Kasumi-1 (cell line): ENCODE measurements at places on chromosomes 12 and 14.

DNA sequence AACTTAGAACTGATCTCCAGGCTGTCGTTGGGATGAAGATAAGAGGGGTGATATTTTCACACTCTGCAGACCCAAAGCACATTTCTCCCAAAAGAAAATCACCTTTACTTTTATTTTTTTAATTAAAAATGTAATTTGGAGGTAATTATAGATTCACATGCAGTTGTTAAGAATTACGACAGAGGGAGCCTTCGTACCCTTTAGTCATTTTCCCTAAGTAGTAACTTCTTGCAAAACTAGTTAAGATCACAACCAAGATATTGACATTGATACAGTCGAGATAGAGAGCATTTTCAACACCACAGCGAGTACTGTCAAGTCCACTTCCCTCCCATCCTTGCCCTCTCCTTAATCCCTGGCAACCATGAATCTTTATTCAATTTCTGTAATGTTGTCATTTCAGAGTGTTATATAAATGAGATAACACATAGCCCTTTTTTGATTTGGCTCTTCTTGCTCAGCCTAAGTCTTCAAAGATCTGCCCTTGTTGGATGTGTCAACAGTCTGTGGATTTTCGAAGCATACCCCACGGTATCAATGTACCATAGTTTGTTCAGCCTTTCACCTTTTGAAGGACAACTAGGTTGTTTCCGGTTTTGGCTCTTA, 39.6 kb downstream of the DNAH10 start:
- peak; percentile 71 for DNase-seq

- DNase-seq, result no peak
These were observed 190.3 kb downstream of the KCNH5 start for GRCh38 chr14:62854951-62855350.

DNA sequence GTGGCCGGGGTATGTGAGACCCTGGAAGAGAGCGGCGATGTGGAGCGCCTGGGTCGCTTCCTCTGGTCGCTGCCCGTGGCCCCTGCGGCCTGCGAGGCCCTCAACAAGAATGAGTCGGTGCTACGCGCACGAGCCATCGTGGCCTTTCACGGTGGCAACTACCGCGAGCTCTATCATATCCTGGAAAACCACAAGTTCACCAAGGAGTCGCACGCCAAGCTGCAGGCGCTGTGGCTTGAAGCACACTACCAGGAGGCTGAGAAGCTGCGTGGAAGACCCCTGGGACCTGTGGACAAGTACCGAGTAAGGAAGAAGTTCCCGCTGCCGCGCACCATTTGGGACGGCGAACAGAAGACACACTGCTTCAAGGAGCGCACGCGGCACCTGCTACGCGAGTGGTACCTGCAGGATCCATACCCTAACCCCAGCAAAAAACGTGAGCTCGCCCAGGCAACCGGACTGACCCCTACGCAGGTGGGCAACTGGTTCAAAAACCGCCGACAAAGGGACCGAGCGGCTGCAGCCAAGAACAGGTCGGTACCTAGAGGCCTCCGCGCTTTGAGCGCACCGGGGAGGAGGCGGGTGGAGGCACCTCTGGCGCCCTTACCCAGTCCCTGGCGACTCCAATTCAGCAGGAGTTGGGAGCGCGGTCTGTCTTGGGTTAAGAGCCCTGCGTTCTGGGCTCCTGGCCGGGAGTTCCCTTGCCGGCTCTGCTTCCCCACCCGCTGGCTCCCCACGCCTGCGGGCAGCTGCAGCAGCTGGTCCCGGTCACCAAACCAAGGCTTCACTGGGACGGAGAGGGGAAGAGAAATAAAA, 700 bp downstream of the SIX6 start:
- DNase-seq, result no peak

- DNase-seq, result no peak
These were observed 48.9 kb upstream of the PPP1CC start for GRCh38 chr12:110791589-110791988.

DNA sequence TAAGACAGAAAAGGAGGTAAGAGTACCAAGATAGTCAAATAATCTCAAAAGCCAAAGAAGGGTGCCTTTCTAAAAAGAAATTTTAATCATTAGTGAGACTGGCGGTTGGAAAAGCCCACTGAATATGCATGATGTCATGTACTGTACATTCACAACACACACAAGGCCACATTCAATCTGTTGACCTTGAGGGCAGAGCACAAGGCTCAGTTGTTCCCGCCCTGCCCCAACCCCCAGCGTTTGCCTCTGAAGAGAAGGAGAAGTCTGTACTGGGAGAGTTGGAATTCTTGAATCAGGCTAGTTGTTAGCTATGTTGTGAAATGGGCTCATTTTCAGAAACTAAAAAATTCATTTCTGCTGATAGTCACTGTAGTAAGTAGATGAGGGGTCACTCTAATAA, 50.2 kb upstream of the NID2 start:
- DNase-seq, result no peak

- no peak for DNase-seq
These were observed 1.6 kb downstream of the CRIP2 start for GRCh38 chr14:105476097-105476830.

GRCh38 chr14:45068396-45068795, 15.5 kb upstream of the PRPF39 start:
- no peak for DNase-seq

DNA sequence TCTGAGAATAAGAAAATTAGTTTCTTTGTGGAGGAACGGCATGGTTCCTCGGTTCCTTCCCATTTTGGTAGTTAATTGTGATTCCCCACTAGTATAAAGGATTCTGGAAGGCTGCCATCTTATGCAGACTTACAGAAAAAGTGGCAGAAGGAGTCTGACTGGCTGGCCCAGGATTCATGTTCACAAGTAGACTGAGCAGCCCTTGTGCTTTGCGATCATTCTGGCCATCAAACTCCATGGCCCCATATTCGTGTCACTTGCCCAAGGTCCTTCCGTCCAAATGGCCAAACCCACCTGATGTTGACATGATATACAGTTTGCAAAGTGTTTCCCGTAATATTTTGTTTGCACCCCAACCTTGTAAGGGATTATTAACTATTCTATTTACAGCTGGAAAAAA, 297.2 kb upstream of the AMIGO2 start:
- no peak for DNase-seq

- no peak for DNase-seq
These were observed 62.3 kb downstream of the TMTC2 start for GRCh38 chr12:82749015-82749414.

GRCh38 chr14:87698481-87698880, 294.5 kb downstream of the GALC start:
- DNase-seq, result no peak

DNA sequence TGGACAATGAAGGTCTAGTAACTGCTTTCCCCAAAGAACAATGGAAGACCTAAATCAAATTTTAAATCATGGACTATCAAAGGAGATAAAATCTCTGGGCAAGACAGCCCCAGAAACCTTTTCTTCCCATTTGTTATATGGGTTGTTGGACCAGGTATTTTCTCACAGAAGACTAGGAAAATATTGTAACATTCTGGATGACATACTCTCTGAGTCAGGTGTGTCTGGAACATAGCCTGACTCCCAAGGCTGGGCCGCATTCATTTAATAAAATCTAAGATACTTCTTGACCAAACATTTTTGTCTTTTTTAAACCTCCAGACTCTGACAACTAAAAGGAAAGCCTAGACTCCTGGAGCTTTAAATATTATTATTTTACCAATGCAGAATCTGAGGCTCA, 87.9 kb downstream of the ATP23 start:
- no peak for DNase-seq

DNA sequence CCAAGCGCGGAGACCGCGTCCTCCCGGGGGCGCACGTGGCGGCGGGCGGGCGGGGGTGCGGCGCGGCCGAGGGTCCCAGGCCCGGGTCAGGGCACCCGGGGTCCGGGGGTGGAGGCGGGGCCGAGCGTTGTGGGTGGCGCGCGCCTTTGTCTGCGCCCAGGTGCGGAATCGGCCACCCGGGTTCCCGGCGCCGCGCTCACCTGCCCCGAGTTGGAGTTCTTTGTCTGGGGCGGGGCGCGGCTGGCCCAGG, 50.1 kb downstream of the LRCOL1 start:
- DNase-seq, result no peak

DNA sequence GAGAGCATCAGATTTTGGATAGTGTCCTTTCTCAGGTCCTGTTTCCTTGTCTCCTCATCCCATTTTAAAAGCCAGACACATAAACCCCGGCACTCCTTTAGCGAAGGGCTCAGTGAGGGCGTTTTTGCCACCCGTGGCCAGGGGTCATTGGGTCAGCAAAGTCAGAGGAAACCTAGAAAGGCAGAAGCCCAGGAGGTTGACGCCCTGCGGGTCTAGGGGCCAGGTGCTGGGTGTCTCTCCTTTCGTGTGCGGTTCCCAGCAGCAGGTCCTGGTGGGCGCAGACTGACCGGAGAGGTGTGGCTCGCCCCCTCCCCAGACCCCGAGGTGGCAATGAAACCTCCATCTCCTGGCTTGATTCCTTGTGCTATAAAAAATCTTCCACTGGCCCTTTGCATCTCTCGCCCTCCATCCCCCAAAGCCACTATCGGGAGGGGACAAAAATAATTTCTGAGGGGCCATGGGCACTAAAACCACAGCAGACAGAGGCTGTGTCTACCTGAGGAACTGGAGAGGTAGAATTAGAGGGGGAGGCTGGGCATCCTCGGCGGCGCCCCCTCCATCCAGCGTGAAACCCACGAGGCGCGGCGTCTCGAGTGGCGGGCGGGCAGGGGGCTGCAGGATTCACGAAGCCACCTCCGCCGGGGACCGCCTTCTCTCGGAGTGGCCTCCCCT, 858 bp upstream of the FRMD6 start:
- no peak for DNase-seq

- peak; percentile 55 for DNase-seq
These were observed 145.8 kb downstream of the GCH1 start for GRCh38 chr14:54756656-54757392.

- no peak for DNase-seq
These were observed 69.1 kb downstream of the C12orf75 start for GRCh38 chr12:105399428-105400081.

DNA sequence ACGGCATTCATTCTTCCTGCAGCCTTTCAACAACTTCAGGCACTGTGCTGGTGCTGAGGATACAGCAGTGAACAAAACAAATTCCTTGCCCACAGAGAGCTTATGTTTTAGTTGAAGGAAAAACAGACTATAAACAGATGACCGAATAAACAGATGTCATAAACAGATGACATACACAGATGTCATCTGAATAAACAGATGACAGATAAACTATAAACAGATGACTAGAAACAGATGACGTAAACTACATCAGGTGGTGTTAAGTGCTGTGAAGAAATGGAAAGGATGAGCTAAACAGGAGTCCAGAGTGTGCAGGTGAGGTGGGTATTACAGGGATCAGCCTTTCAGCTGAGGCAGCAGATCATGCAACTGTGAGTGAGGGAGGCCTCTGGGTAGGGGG, 80.9 kb downstream of the FAR2 start:
- no peak for DNase-seq

DNA sequence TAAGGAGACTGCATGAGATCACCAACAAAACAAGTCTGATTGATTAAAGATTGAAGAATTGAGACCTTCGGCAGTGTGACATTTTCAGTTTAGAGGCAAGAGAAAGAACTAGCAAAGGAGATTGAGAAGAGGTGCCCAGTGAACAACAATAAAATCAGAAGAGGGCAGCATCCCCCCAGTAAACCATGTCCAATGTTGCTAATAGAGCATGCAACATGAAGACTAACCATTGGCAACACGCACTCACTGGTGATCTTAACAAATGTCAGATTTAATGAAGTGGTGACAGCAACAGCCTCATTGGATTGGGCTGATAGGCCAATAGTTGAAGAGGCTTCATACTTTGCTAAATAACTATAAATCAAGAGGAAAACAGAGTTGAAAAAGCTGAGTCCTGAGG, 20.7 kb upstream of the TAS2R14 start:
- no peak for DNase-seq

- DNase-seq, result no peak
These were observed 59.8 kb upstream of the MDM1 start for GRCh38 chr12:68391937-68392336.

DNA sequence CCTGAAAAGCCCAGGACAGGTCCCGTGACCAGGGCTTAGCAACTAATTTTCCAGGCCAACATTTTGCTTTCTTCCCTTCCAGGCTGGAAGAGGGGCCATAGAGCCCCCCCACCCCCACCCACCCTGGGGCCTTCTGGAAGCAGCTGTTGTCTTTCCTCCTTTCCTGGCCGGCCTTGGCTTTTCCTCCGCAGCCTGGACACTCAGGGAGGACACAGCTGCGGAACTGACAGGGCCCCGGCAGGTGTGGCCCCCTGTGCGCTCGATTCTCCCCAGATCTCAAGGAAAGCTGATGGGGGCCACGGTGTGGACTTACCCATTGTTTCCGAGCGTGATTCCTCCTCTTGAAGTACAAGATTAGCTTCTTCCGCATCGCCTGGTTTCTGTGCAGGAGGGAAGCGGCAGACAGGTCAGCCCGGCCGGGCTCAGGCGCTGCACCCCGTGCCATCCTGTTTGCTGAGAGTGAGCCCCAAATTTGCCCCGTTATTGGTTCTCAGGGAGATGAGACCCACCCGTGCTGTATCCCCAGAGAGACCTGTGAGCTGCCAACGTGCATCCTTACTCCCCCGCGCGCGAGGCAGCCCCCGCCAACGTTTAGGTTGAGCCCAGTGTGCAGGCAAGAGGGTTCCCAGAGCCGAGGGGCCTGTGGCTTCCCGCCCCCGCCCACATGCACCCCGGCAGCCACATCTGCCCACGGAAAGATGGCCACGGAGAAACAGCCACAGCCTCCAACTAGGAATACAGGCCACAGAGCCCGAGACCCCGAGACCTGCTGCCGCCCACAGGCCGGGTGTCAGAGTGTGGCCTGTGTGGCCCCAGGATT, 129.6 kb downstream of the NCOR2 start:
- DNase-seq, result no peak

DNA sequence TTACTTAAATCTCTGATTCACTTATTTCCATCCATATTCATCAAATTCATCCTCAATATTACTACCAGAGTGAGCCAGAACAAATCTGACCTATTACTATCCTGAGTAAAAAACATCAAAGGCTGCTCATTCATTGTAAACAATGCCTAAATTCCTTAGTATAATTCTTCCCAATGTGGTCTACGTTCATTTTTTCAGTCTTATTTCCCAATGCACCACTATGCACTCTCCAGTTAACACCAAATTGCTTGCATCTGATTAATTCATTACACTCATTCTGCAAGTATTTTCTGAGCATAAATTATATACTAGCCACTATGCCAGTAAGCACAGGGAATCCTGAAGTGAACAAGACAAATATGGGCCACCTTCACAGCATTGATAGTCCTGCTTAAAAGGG, 110.0 kb downstream of the EPS8 start:
- DNase-seq, result no peak
